ENCODE measurements at places on chromosomes 6 and 20.

- DNase-seq = no peak
These were observed 41.1 kb downstream of the LRP11 start for GRCh38 chr6:149823013-149823412.

GRCh38 chr6:24777227-24777626, 2.5 kb downstream of the GMNN start:
- DNase-seq = no peak

- no peak for DNase-seq
These were observed 7.6 kb downstream of the LEMD2 start for GRCh38 chr6:33781131-33781975.

- no peak for DNase-seq
These were observed 330.8 kb downstream of the BCKDHB start for GRCh38 chr6:80437221-80437620.

Measured in B cell (primary cell).